ENCODE measurements at places on chromosomes 3 and 15. TPM values are rescaled to one million over a fixed set of nuclear protein-coding genes. Genes with fewer than 3 reads are reported as not detected.

TUSC7 gene
- not detected for total RNA-seq

AADAC gene
- not detected for total RNA-seq

NOX5 gene
- 0.30 TPM for total RNA-seq

SH2D7 gene
- total RNA-seq = not detected

RPL4 gene
- total RNA-seq = 1,180 TPM

MORC1 gene
- not detected for total RNA-seq

TNFAIP8L3 gene
- total RNA-seq = 3.5 TPM

SPATA12 gene
- not detected for total RNA-seq

CYP19A1 gene
- 0.26 TPM for total RNA-seq

FBXL22 gene
- 27.1 TPM for total RNA-seq

CTXN2 gene
- total RNA-seq = not detected

TPRG1 gene
- 2.3 TPM for total RNA-seq

DNA sequence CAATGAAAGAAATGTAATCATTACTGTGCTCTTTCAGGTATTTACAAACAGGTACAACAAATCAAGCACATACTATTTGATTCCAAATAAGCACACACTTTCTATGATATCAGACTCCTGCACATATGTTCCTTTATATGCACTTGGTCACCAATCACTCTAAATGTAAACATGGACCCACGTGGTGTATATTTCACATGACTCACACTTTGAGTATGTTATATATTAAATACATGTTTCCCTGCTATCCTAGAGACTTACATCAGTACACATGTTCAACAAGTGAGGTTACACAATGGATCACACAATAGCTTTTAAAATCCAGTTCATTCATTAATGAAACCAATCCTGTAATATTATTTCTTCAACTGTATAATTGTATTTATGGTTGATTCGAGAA, 683.5 kb downstream of the NR2F2 start:
- no peak overlapping the region for H3K27ac ChIP-seq
- no peaks in the 10 kb centered on the region for H3K27me3 ChIP-seq
- no peak overlapping the region for H3K4me3 ChIP-seq

GRCh38 chr3:195189821-195190220, 81.1 kb downstream of the XXYLT1 start:
- no peak overlapping the region for H3K27ac ChIP-seq
- no peaks in the 10 kb centered on the region for H3K27me3 ChIP-seq

GRCh38 chr3:53254509-53255422, 1.1 kb downstream of the TKT start:
- H3K36me3 ChIP-seq = no peaks in the 10 kb centered on the region
- H3K4me3 ChIP-seq = peak overlapping the region; percentile 87
- H3K27me3 ChIP-seq = no peaks in the 10 kb centered on the region
- DNase-seq = peak; percentile 66
- peaks cover 59% of the 10 kb centered on the region for H3K4me1 ChIP-seq
- H3K27ac ChIP-seq = peak overlapping the region; percentile 89

GRCh38 chr3:161579395-161580126, 83.0 kb downstream of the OTOL1 start:
- H3K27ac ChIP-seq = no peak overlapping the region
- no peaks in the 10 kb centered on the region for H3K36me3 ChIP-seq
- no peak for DNase-seq
- H3K27me3 ChIP-seq = no peaks in the 10 kb centered on the region
- no peak overlapping the region for H3K4me3 ChIP-seq

- no peak overlapping the region for H3K4me3 ChIP-seq
- no peak for DNase-seq
- no peaks in the 10 kb centered on the region for H3K36me3 ChIP-seq
- H3K27ac ChIP-seq = no peak overlapping the region
Observed at GRCh38 chr3:194042927-194043326, 93.0 kb upstream of the HES1 start.

GRCh38 chr15:46297766-46298165, 662.9 kb downstream of the SQOR start:
- DNase-seq = no peak
- H3K4me3 ChIP-seq = no peak overlapping the region
- H3K36me3 ChIP-seq = no peaks in the 10 kb centered on the region
- no peaks in the 10 kb centered on the region for H3K4me1 ChIP-seq

DNA sequence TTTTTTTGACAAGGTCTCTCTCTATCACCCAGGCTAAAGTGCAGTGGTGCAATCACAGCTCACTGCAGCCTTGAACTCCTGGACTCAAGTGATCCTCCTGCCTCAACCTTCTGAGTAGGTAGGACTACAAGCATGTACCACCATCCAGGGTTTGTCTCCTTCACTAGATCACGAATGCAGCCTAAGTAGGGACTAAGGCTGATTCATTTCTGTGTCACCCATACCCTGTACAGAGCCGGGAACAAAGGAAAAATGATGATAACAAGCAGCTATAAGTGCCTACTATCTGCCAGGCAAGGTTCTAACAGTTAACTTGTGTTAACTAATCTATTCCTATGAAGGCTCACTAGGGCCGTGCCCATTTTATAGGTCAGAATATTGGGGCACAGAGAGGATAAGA, 7.0 kb downstream of the TMEM40 start:
- no peak overlapping the region for H3K4me3 ChIP-seq
- H3K27ac ChIP-seq = no peak overlapping the region
- no peaks in the 10 kb centered on the region for H3K36me3 ChIP-seq
- no peaks in the 10 kb centered on the region for H3K27me3 ChIP-seq

GRCh38 chr3:12194209-12194608, 35.5 kb upstream of the TIMP4 start:
- DNase-seq = no peak
- H3K27me3 ChIP-seq = no peaks in the 10 kb centered on the region
- peaks cover 3% of the 10 kb centered on the region for H3K4me1 ChIP-seq
- no peak overlapping the region for H3K27ac ChIP-seq

DNA sequence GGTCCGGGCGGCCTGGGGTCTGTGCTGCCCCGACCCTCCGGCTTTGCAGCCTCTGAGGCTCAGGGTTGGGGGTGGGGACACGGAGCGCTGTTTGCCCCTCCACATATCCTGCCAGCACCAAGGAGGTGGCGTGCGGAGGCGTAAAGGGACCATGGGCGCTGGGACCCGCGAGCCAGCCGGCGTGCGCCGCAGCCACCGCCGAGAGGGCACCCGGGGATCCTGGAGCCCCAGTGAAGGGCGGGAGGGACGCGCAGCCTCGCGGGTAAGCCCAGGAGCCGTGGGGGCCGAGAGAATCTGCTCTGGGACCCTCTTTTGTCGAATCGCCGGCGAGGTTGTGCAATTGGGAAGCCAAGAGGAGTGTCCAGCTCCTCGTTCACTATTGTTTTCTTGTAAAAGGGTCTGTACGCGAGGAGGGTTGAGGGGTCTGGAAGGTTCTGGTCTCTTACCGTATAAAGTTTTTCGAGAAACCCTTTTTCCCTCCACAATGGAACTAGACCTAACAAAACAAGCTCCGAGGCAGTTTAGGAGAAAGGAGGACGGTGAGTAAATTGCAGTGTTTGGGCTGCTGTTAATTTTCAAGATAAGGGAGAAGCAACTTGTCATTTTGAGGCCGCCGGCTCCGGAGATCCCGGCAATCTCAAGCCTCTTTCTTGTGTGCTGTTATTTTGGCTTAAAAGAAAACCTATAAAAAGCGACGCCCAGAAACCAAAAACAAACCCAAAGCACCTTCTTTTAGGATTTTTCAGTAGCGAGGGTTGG, 29.9 kb upstream of the ST3GAL6 start:
- no peaks in the 10 kb centered on the region for H3K36me3 ChIP-seq
- H3K27ac ChIP-seq = peak overlapping the region; percentile 96
- H3K4me1 ChIP-seq = no peaks in the 10 kb centered on the region
- H3K4me3 ChIP-seq = peak overlapping the region; percentile 92
- DNase-seq = peak; percentile 54

DNA sequence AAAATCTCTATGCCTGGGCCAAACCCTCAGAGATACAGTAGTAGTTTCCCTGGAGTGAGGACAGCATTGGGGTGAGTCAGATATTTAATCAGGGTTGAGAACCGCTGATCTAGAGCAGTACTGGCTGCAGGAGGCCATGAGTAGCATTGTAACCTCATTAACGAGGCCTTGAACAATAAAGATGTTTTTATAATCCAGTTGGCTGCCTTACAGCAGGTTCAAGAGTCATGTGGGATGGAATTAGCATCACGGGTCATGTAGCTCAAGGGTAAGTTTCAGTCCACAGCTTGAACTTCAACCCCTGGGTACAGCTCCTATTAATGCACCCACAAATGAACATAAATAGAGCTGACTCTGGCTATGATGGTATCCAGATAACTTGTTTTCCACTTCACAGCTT, 5.1 kb downstream of the HPS3 start:
- no peaks in the 10 kb centered on the region for H3K4me1 ChIP-seq
- no peak for DNase-seq
- H3K27me3 ChIP-seq = no peaks in the 10 kb centered on the region
- no peak overlapping the region for H3K4me3 ChIP-seq
- no peaks in the 10 kb centered on the region for H3K36me3 ChIP-seq

DNA sequence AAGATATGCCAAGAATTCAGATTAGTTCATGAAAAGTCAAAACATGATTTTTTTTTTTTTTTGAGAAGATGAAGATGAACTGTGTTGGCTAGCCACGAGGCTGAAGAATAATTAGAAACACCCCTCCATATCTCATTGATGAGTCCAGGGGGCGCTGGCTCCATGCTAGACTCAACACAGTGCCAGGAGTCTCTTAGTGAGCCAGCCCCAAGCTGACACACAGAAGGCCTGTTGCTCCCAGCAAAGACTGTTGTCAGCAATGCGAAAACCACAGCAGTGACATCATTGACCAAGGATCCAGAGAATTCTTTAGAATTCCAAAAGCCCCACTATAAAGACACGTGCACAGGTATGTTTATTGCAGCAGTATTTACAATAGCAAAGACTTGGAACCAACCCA, 185.2 kb downstream of the ANXA2 start:
- H3K27me3 ChIP-seq = peaks cover 4% of the 10 kb centered on the region
- H3K4me1 ChIP-seq = no peaks in the 10 kb centered on the region
- DNase-seq = no peak
- H3K27ac ChIP-seq = no peak overlapping the region
- no peaks in the 10 kb centered on the region for H3K36me3 ChIP-seq
- H3K4me3 ChIP-seq = no peak overlapping the region

- H3K36me3 ChIP-seq = no peaks in the 10 kb centered on the region
- peaks cover 1% of the 10 kb centered on the region for H3K4me1 ChIP-seq
- H3K27me3 ChIP-seq = no peaks in the 10 kb centered on the region
- H3K4me3 ChIP-seq = no peak overlapping the region
- no peak overlapping the region for H3K27ac ChIP-seq
Observed at GRCh38 chr3:170426240-170426797, 7.7 kb downstream of the CLDN11 start.

- H3K27me3 ChIP-seq = no peaks in the 10 kb centered on the region
- peak overlapping the region; percentile 85 for H3K27ac ChIP-seq
- no peaks in the 10 kb centered on the region for H3K36me3 ChIP-seq
- peaks cover 21% of the 10 kb centered on the region for H3K4me1 ChIP-seq
- no peak overlapping the region for H3K4me3 ChIP-seq
Observed at GRCh38 chr3:142975316-142975995, 12.0 kb upstream of the PAQR9 start.

- no peak overlapping the region for H3K4me3 ChIP-seq
- DNase-seq = no peak
- H3K27me3 ChIP-seq = no peaks in the 10 kb centered on the region
- no peak overlapping the region for H3K27ac ChIP-seq
- H3K36me3 ChIP-seq = peaks cover 3% of the 10 kb centered on the region
Observed at GRCh38 chr15:22939051-22939450, 41.1 kb downstream of the CYFIP1 start.

DNA sequence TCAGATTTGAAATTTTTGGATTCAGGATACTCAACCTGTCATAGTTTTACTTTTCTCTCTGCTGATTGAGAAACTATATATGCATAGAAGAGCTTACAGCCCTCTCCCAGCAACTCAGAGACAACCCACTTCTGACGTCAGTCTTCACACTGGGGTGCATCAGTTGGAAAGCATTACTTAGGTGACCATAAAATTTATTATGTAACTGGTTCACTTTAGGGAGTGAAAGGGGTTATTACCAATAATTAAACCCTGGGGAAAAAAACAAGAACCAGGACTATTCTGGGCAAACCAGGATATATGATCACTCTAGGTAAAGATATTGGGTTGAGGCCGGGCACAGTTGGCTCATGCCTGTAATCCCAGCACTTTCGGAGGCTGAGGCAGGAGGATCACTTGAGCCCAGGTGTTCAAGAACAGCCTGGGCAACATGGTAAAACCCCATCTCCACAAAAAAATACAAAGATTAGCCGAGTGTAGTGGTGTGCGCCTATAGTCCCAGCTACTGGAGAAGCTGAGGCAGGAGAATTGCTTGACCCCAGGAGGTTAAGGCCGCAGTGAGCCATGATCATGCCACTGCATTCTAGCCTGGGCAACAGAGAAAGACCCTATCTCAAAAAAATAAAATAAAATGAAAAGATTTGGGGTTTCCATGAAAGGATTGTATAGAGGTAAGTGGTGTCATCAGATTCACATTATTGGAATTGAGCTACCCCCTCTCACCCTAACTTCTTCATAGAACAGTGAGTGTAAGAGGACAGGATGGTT, 27.1 kb downstream of the HES1 start:
- no peak overlapping the region for H3K4me3 ChIP-seq
- peaks cover 5% of the 10 kb centered on the region for H3K27me3 ChIP-seq
- no peak overlapping the region for H3K27ac ChIP-seq
- peaks cover 13% of the 10 kb centered on the region for H3K4me1 ChIP-seq
- no peaks in the 10 kb centered on the region for H3K36me3 ChIP-seq

- H3K27ac ChIP-seq = no peak overlapping the region
- no peaks in the 10 kb centered on the region for H3K4me1 ChIP-seq
- H3K4me3 ChIP-seq = no peak overlapping the region
- H3K27me3 ChIP-seq = no peaks in the 10 kb centered on the region
- no peak for DNase-seq
Observed at GRCh38 chr3:5699313-5699712, 511.8 kb downstream of the EDEM1 start.

DNA sequence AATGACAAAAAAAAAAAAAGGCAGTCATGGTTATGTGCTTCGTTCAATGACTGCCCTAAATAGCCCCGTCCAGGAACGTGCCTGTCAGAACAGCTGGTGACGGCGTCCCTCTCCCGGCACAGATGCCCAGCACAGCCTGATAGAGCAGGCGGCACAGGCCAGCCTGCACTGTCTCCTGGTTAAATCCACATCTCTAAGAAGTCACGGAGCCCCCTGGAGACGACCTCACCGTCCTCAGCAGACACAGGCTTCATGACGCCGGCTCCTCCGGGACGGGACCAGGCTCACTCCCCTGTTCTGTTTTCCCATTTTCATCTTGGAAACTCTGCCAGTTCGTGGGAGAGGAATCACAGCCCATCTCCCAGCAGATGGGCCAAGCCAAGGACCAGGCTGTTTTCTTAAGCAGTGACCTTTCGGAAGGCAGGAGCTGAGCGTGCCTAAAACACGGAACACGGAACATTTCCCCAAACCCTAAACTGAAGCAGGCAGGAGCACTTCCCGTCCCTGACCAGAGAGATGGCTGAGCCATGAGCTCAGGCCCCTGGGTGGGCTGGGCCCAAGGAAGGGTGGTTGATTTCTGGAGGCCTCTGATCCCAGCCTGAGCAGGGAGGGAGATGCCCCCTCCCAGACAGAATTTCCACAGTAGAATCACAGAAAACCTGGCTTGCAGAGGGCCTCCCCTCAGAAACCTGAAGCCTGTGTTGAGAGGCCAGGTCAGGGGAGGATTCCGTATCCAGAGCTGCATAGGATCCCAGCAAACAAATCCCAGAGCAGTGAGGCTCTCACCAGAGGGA, 35.9 kb downstream of the ADCY5 start:
- no peaks in the 10 kb centered on the region for H3K36me3 ChIP-seq
- H3K27me3 ChIP-seq = no peaks in the 10 kb centered on the region
- DNase-seq = peak; percentile 68

- H3K27me3 ChIP-seq = no peaks in the 10 kb centered on the region
- peaks cover 3% of the 10 kb centered on the region for H3K4me1 ChIP-seq
- no peak for DNase-seq
- no peak overlapping the region for H3K27ac ChIP-seq
- peaks cover 12% of the 10 kb centered on the region for H3K36me3 ChIP-seq
Observed at GRCh38 chr15:63933522-63933921, 99.8 kb upstream of the HERC1 start.
